H7 (cell line): ENCODE measurements at places on chromosomes 1 and 21.

DNA sequence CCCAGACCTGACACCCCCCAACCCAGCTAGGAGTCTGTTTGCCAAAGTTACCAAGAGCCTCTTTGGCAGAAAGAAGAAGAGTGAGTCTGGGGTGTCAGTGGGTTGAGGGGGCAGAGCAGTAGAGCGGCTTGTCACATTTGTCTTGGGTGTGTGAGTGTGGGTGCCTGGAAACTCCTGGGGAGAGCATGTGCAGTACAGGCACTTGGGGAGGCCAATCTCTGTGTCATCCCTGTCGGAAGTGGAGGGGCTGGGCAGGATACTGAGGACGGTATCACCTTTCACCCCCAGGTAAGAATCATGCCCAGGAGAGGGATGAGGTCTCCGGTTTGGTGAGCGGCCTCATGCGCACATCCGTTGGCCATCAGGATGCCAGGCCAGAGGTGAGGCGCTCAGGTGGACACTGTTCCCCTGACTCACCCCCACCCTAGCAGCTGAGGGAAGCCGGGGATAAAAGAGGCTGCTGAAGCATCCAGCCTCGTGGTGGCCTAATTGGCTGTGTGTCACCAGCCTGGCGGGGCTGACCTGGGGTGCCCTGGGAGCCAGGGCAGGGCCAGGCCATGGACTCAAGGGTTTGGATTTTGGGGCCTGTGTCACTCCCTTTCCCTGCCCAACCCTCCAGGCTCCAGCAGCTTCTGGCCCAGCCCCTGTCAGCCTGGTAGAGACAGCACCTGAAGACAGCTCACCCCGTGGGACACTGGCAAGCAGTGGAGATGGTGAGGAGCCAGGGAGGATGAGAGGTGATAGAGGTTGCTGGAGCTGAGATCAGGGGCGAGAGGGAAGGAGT lies 3.3 kb downstream of the PLK3 start:
- DNase-seq: peak; percentile 16

DNA sequence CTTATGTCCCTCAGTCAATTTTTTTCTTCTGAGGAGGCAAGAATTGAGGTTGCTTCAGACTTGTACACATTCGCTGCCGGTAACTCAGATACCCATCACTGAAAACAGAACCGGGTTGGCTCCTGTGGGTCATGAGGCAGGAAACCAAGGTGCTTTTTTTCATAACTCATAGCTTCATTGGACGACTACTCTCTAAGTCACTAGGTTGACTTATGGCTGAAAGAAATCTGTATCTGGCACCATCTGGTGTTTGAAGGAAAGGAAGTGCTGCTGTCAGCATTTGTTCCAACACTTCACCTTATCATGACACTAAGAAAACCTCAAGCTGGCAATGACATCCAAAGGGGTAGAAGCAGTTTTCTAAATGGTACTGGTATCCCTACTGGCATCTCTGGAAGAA lies 82.3 kb downstream of the TBX19 start:
- no peak for DNase-seq

- DNase-seq: peak; percentile 75
Measured at GRCh38 chr1:109040989-109041620, 797 bp downstream of the WDR47 start.

DNA sequence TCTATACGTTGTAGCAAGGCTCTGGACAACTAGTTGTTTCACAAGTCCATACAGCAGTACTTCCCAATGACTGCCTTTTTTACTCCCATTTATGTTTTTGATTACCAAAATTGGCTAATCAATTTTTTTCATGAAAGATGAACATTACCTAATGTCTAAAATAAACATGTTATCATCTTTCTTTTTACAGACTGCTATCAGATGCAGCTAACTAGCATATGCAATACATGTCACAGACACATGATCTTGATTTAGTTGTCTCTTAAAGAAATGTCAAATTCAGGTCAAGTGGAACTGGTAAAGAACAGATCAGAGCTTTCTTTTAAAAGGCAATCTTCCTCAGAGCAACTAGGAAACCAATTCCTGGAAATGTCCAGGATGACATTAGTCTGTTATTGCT lies 630 bp upstream of the DBT start:
- no peak for DNase-seq

GRCh38 chr1:24149866-24150233 lies 6.9 kb upstream of the IL22RA1 start:
- DNase-seq: no peak

- peak; percentile 33 for DNase-seq
Measured at GRCh38 chr1:26318338-26319064, 743 bp downstream of the CD52 start.

- peak; percentile 70 for DNase-seq
Measured at GRCh38 chr1:160362168-160362957, 4.5 kb upstream of the NHLH1 start.

GRCh38 chr1:234217316-234217840 lies 155.9 kb upstream of the COA6 start:
- DNase-seq: no peak

- no peak for DNase-seq
Measured at GRCh38 chr1:60857851-60858250, 224.5 kb upstream of the NFIA start.

GRCh38 chr1:108521990-108522393 lies 37.9 kb upstream of the EEIG2 start:
- no peak for DNase-seq

GRCh38 chr1:65412984-65413375 lies 7.5 kb upstream of the LEPR start:
- DNase-seq: no peak

DNA sequence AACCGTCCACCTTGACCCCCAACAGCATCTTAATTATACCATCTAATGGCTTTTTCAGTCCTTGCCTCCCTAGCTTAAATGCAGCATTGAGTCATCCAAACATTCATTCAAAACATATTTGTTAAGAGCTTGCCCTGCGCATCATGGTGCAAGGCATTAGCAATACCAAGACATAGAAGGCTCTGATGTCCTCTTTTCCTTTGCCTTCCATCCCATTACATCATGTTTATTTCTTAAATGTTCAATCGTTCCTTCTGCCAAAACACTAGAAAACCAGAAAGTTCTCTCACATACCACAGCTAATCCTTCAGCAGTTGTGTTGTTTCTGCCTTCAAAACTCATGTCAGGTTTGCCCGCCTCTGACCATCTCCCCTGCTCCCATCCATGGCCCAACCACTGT lies 29.8 kb upstream of the VTCN1 start:
- no peak for DNase-seq
